ENCODE measurements at places on chromosomes 2 and 18.

- DNase-seq, result peak; percentile 33
Measured at GRCh38 chr2:234291765-234292204, 205.1 kb downstream of the ARL4C start.

DNA sequence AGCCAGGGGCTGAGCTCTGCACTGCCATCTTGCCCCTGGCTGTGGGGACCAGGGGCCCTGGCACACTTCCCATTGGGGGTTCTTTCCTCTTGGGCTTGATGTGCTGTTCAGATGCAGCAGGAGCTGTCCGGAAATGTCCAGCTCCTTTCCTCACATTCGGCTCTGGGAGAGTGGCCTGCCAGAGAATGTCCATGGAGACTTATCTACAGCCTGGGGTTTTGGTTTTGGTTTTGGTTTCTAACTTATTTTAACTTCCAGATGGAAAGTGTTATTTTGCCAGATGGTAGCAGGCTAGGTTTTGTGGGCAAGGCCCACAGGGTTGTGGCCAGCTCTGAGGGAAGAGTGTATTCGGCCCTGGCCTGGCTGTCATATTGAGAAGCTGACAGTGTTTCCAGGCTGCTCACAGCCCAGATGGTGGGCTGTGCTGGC, 177.3 kb downstream of the ANKRD30B start:
- DNase-seq, result no peak

GRCh38 chr18:69981948-69982347, 34.3 kb upstream of the CD226 start:
- no peak for DNase-seq

- DNase-seq, result peak; percentile 52
Measured at GRCh38 chr2:72765997-72766609, 59.7 kb downstream of the EXOC6B start.

- peak; percentile 25 for DNase-seq
Measured at GRCh38 chr2:37833423-37833822, 91.7 kb upstream of the RMDN2 start.

- no peak for DNase-seq
Measured at GRCh38 chr18:32318581-32318980, 128.7 kb downstream of the MEP1B start.

GRCh38 chr2:21288739-21289520, 165.2 kb downstream of the TDRD15 start:
- no peak for DNase-seq

- no peak for DNase-seq
Measured at GRCh38 chr18:2905854-2906703, 59.3 kb downstream of the EMILIN2 start.

DNA sequence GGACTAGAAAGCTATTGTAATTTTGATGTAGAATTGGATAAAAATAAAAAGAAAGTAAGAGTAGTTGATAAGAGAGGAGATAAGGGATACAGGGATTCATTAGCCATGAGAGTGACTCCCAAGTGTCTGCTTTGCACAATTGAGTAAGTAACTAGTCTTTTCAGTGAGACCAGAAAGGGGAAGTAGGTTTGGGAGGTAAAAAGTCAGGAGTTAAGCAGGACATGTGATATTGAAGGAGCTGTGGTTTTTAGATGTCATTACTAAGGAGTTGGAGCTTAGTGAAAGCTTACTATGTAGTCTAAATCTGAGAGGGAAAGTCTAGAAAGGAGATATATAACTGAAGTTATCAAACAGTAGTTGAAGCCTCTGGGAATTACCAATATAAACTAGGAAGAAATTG, 93.4 kb downstream of the SLC5A7 start:
- DNase-seq, result no peak

- no peak for DNase-seq
Measured at GRCh38 chr2:112566104-112566503, 18.3 kb upstream of the CHCHD5 start.

- DNase-seq, result no peak
Measured at GRCh38 chr18:22200611-22201225, 31.3 kb downstream of the GATA6 start.

GRCh38 chr2:85430752-85431569, 12.4 kb downstream of the SH2D6 start:
- DNase-seq, result no peak

DNA sequence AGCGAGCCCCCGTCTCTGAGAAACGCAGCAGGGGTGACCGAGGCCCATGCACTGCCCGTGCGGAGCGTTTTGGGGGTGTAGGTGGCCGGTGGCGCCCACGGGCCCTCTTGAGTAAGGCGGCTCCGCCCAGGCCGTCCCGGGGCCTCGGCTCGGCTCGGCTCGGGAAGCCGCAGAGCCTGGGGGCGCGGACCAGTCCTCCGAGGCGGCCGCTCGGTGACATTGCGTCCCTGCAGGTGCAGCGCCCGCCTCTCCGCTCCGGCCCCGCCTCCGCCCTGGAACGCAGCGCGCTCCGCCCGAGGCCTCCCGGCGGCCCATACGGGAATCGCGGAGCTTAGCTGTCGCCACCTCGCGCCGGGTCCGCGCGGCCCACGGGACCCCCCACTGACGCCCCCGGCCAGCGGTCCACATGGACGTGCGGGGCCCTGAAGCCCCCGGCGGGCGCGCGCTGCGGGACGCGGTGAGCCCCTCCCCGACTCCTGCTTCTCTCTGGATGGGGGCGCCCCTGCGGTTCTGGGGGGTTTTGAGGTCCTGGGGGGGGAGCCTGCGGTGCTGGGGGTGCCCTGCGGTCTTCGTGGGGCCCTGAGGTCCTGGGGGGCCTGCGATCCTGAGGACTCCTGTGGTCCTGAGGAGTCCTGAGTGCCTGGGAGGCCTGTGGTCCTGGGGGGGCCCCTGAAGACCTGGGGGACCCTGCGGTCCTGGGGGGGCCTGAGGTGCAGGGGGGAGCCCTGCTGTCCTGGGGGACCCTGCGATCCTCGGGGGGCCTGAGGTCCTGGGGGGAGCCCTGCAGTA, at the start of gene HSBP1L1:
Gene HSBP1L1, plus strand, starts transcription at position 314 of the 789 bp plus-strand sequence. Its CDS starts 93 bp downstream, at position 407.
- DNase-seq, result peak; percentile 48

- no peak for DNase-seq
Measured at GRCh38 chr18:65411061-65411460, 339.8 kb upstream of the CDH7 start.

DNA sequence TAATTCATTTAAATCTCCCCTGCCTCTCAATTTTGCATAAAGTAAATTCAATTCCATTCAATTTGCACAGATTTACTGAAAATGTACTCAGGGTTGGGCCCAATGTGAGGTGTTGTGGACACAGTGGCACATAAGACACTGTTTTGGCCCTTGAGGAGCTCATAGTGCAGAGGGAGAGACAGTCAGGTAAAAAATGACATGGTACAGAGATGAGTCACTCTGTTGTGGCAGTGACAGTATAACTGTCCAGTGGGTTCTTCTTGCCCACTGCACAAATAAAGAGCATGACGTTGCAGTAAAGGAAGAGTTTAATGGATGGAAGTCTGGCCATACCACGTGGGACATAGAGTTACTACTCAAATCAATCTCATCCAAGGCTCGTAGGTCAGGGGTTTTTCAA, 400.3 kb upstream of the TRIB2 start:
- DNase-seq, result no peak

GRCh38 chr2:236940916-236941520, 144.7 kb upstream of the COPS8 start:
- no peak for DNase-seq

DNA sequence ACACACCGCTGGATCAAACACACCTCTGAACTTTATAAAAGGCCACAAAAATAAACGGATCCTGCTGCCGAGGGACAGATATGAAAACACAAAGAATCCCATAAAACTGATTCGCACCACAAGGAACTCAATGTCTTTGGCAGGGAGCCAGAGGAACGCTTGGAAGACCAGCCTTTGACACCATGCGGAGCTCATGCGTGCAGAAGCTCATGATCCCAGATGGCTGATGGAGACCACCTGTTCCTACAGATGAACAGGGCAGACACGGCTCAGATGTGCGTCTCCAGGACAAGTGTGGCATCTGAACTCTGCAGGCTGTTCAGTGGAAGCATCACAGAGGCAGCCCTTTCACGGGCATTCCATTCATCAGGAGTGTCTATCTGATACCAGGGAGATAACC, 24.9 kb downstream of the COPS9 start:
- DNase-seq, result no peak

DNA sequence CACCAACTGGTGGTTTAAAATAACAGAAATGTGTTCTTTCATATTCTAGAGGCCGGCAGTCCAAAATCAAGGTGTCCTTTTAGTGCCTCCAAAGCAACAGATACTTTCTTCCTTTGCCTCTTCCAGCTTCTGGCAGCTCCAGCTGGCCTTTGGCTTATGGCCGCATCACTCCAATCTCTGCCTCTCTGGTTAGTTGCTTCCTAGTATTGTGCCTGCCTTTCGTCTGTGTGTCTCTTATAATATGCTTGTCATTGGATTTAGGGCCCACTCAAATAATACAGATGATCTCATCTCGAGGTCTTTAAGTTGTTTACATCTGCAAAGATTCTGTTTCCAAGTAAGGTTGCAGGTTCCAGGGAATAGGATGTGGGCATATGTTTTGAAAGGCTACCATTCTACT, 855.2 kb upstream of the ID2 start:
- DNase-seq, result no peak

DNA sequence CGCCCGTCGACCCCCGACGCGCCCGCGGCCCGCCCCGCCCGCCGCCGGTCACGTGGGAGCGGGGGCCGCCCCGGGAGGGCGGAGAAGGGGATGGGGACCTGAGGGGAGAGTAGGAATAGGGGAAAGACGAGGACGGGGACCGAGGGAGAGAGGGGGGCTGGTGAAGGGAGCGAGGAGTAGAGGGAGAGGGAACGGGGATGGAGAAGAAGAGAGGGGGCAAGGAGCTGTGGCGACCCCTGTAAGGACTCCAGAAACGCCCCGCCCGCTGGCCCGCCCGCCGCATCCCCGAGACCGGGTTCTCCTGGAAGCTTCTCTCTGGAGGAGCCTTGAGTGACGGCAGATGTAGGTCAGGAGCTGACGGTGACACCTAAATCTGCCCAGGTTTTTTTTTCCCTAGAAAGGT, 615 bp downstream of the ADNP2 start:
- peak; percentile 50 for DNase-seq

GRCh38 chr2:15605721-15606120, 14.1 kb downstream of the DDX1 start:
- no peak for DNase-seq

DNA sequence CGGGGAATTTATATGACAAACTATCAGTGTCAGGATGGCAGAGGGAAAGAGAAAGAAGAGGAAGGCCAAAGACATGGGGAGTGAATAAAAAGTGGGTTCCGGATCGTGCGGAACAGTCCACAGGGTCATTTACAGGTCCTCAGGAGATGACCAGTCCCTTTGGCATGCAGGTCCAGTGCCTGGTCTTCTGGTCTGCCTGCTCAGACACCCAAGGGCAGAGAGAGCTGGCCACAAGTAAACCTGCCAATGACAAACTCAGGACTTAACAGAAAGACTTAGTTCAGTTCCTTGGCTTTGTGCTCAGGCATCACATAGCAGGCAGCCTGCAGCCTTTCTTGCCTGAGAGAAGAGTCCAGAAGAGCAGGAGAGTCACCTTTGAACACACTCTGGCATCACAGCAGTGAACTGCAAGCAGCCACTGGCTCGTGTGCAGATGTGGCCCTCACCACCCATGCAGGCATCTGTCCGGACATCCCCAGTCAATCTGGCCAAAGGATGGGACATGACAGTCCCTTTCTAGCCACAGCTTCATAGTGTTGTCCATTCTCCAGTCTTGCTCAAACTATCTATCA, 14.0 kb downstream of the TMEM127 start:
- peak; percentile 81 for DNase-seq

GRCh38 chr2:127511917-127512316, 14.4 kb downstream of the IWS1 start:
- no peak for DNase-seq

Data from mammary epithelial cell (primary cell).